ENCODE measurements at places on chromosomes 7 and 10.

DNA sequence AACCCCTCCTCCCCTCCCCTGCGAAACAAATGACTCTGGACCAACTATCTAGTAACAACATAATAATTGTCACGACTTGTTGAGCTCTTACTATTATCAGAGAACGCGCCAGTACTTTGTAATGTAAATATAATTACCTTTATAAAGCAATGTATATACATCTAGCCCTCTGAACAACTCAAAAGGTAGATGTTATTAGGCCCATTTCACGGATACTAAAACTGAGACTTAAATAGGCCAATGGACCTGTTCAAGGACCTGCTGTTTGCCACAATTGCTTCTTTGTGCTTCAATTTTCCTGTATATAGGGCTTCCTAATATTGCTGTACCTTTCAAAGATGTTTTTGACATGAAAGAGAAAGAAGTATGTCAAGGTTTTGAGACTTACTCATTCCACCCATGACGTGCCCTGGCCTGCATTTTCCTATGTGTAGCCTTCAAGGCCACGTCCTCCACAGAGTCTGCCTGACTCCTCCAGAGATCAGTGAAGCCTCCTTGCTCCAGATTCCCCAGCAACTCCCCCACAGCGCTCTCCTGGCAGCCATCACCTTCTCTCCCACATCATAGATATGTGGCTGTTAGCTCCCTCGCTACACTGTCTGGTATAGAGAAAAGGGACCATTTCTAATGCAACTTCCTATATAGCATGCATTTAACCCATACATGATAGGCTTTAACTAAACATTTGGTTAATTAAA, 156.6 kb downstream of the SKIDA1 start:
- DNase-seq = no peak

- no peak for DNase-seq
These were observed 84.3 kb downstream of the CFTR start for GRCh38 chr7:117564080-117564479.

GRCh38 chr10:110144507-110144906, 62.9 kb upstream of the MXI1 start:
- DNase-seq = no peak

- DNase-seq = no peak
These were observed 103.3 kb upstream of the GATA3 start for GRCh38 chr10:7950981-7951847.

GRCh38 chr7:7919449-7919945, 49.1 kb upstream of the GLCCI1 start:
- DNase-seq = no peak

DNA sequence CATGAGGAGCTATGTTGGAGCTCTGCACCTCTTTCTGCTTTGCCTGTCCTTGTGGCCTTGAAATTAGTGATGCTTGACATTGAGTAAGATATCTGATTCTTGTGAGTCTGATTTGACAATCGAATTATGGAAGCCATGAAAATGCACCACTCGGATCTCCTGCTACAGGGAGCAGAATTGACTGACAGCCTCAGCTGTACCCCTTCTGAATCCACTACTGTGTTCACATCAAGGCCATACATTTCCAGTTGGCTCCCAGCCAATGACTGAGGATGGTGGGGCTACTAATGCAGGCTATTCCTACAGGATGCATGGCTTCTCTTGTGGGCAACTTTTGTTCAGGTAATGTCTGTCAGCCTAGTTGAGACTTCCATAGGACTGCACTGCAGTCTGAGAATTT, 321.9 kb downstream of the REEP3 start:
- no peak for DNase-seq

DNA sequence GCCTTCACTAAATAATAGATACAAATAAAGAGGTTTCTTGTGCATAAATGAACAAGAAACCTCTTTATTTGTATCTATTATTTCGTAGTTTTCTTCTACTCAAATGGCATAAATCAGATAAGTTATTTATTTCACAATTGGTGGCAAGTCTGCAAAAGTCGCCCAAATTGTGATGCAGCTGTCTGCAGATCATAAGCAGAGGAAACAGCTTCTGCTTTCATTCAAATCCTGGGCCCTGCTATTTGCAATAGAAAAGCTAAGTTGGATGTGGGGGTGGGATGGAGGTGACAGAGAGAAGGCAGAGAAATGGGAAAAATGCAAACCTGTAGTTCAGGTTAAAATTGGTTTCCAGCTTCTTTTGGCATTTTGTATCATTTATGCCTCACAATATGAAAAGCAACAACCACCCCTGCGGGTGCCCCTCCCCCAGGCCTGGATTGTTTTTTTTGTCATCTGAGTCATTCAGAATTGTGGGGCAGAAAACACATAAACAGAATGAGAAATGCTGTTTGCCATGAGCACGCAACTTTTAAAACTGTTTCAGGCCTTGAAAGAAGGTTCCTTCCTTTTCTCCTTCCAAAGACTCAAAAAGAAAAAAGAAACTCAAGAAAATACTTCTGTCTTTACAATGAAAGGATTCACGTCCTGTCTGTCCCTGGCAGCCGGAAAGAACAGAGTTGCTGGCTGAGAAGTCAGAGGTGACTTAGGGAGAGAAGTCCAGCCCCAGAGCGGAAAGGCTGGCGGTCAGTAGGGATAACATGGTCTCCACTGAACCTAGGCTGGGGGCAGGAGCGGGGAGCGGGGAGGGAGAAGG, 132.9 kb downstream of the BAMBI start:
- DNase-seq = no peak

DNA sequence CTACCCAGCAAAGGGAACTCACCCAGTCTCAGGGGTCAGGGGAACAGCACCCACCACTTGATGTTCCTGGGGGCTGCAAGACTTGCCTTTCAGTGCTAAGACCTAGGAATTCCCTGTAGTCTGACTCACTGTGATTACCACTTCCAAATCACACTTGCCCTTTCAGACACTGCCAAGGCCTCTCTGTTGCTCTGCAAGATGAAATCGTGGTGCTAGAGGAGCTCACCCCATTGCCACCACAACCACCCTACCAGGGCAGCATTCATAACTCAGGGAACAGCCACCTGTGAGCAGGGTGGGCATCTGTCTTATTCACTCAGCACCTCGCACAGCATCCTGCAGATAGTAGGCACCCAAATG, 36.5 kb downstream of the XPNPEP1 start:
- DNase-seq = no peak

- DNase-seq = no peak
These were observed 203.0 kb upstream of the SLC26A5 start for GRCh38 chr7:103649052-103649451.

DNA sequence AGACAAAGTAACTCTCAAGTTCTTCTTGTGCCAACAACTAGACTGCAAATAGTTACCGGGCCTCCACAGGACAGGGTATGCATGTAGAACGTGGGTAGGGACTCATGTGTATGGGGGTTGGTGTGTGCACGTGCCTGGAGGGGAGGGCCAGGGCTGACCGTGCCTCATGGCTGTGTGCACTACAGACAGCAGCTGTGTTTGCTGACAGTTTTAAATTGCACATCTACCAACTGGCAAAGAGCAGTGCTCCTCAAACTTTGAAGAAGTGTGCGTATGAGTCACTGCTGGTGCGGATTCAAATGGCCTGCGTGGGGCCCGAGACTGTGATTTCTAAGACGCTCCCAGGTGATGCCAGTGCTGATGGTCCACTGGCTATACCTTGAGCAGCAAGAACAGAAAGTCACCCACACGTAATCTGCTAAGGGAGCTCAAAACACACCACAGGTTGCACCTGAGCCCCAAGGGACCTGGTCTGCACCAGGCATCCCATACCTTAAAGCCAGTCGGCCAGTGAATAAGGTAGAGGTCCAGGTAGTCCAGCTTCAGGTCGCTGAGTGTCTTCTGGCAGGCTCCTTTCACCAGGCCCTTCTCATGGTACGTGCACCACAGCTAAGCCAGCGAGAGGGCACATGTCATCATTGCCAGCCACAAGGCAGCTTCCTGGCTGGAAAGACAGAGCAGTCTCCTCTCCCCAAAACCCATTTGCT, 8.5 kb downstream of the AKR1B1 start:
- DNase-seq = no peak

- no peak for DNase-seq
These were observed 12.7 kb upstream of the VDAC2 start for GRCh38 chr10:75197906-75198305.

DNA sequence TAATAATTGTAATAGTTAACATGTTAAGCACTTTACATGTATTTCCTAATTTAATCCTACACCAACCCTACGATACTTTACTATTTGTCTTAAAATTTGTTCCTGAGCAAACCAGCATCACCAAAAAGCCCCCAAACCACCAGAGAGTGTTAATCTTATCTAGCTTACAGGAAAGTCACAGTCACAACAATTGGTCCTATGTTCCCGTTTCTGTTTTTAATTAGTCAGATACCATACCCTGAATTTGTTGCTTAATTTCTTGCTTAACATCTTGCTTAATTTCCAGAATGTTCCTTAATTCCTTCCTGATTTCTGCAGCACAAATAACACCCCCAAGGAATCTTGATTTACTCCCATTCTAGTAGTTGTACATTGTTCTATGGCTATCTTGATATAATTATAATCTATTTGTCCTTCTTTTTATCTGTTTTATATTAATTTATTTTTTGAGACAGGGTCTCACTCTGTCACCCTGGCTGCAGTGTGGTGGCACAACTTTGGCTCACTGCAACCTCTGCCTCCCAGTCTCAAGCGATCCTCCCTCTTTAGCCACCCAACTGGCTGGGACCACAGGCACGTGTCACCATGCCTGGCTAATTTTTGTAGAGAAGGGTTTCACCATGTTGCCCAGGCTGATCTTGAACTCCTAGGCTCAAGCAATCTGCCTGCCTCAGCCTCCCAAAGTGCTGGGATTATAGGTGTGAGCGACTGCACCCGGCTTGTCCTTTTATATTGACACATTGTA, 6.6 kb upstream of the PDSS1 start:
- DNase-seq = no peak

Measured in GM13977 (cell line).